Activated T-cell treated with anti-CD3 and anti-CD28 coated beads, Interleukin-2, amount 50 U/mL, for 1 hour (primary cell): ENCODE measurements at places on chromosomes 16 and 17.

- DNase-seq = no peak
Measured at GRCh38 chr17:15917438-15918027, 27.4 kb upstream of the ADORA2B start.

DNA sequence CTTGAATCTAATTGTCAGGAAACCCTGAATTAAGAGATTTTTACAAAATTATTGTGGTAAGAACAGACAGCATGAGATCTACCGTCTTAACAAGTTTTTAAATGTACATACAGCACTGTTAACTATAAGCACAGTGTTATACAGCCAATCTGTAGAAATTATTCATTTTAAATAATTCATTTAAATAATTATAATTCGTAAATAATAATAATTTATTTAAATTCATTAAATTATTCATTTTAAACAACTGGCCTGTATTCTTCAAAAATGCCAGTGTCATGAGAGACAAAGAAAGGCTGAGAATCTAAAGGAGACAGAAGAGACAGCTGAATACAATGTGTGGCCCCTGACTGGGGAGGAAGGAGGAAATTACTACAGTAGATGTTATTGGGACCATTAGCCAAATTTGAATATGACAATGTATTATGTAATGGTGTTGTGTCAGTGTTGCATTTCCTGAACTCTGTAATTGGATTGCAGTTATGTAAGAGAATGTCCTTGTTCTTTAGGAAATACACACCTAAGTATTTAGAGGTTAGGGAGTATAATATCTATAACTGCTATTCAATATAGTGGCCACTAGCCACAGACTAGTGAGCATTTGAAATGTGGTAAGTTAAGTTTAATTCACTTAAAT is 2.3 kb downstream of the RSAD1 start:
- DNase-seq = no peak

DNA sequence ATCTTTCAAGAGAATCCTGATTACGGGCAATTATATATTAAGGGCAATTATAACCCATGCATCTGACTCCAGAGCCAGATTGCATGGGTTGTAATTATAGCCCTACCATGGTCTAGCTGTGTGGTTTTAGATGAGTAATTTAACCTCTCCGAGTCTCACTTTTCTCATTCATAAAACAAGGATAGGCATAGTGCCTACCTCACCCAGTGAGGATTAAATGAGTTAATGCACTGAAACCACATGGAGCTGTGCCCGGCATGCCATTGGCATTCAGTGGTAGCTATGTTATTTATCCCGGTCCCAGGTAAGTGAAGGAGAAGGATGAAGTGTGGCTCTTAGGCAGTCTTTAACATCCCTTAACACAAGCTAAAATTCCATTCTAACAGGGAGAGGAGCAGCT is 6.3 kb downstream of the SNX20 start:
- DNase-seq = no peak

- no peak for DNase-seq
Measured at GRCh38 chr16:86846136-86846535, 267.8 kb downstream of the FOXL1 start.

- DNase-seq = no peak
Measured at GRCh38 chr17:622356-622755, 92.3 kb downstream of the VPS53 start.

DNA sequence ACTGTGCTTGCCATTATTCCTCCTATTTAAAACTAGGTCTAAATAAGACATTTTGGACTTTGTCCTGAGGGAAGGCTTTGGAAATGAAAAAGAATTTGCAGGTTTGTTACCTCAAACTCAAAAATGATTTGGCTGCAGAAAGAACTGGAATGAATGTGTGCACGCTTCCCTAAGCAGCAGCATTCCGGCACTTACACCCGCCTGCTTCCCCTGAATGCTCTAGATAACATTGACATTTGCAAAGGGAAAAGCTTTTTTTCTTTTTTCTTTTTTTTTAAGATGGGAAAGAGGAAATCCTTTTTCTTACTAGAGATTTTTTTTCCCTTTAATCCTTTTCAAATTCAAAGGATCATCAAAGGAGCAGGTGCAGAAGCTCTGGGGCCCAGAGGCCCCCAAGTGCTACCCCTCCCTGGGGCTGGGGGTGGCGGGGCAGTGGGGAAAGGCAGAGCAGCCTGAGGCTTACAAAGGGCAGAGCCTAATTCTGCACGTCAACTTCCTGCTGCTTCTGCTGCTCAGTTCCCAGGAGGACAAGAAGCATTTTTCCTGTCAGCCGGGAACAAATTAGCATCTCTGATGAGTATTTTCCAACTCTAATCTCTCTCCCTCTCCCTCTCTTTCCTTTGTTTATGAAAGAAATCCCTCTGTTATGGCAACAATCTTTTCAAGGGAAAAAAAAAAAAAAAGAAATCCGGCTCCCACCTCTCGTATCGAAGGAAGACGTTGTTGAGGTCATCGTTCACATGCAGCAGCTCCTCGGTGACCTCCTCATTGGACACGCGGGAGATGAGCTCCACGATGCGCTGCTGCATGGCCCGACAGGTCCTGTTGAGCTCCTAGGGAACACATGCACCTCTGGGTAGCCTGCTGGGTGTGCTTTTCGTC is 32.1 kb upstream of the SREBF1 start:
- no peak for DNase-seq

DNA sequence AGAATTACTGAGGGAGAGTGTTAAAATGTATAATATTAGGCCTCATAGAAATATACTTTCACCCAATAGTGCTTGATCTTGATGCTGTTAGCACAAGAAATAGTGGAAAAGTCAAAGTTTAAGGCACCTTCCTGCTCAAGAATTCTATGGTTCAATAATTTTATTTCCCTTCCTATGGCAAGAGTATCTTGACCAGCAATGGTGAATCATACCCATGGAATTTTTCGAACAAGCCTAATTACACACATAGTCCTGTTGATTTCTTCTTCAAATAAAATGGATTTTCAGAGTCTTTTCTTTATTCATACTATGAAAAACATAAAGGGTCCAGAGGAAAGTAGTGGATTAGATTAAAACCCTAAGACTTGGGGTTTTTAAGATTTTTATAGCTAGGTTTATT is 810.6 kb downstream of the CDH11 start:
- DNase-seq = no peak

DNA sequence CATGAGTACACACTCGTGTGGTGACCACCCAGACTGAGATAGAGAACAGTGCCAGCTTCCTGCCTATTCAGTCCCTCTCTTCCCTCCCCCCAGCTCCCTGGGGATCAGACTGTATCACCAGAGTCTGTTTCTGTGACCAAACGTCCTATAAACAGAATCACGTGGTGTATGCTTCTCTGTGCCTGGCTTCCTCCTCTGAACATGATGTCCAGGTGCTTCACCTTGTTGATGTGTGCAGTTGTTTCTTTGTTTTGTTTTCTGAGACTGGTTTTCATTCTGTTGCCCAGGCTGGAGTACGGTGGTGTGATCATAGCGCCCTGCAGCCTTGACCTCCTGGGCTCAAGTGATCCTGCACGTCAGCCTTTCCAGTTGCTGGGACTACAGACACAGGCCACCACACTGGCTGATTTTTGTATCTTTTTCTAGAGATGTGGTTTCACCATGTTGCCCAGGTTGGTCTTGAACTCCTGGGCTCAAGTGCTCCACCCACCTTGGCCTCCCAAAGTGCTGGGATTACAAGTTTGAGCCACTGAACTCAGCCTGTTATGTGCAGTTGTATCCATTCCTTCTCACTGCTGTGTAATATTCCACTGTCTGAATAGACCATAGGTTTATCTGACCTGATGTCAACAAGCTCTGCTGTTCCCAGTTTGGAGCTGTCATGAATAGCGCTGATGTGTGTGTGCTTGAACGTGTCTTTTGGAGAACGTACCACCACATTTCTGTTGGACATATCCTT is 28.9 kb upstream of the PRM1 start:
- no peak for DNase-seq

DNA sequence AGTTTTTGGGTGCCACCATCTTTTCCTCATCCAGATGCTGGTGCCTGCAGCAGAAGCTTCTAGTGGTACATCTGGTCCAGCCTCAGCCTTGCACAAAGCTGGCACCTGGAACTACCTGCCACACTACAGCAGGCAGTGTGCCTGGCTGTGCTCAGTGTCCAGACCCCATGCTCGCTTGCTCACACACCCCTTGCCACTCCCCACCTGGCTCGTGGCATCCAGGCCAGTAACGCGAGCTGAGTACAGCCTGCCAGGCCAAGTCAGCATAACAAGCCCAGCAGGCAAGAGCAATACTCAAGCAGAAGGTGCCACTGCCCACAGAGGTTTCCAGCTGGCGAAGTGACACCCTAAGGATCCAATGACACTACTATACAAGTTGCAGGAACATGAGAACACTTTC is 29.7 kb upstream of the KIF2B start:
- DNase-seq = no peak

- no peak for DNase-seq
Measured at GRCh38 chr16:64412578-64413280, 709.1 kb downstream of the CDH11 start.

GRCh38 chr17:80025140-80025539 is 10.5 kb downstream of the TBC1D16 start:
- DNase-seq = no peak

GRCh38 chr17:17497845-17498520 is 1.8 kb upstream of the RASD1 start:
- no peak for DNase-seq

DNA sequence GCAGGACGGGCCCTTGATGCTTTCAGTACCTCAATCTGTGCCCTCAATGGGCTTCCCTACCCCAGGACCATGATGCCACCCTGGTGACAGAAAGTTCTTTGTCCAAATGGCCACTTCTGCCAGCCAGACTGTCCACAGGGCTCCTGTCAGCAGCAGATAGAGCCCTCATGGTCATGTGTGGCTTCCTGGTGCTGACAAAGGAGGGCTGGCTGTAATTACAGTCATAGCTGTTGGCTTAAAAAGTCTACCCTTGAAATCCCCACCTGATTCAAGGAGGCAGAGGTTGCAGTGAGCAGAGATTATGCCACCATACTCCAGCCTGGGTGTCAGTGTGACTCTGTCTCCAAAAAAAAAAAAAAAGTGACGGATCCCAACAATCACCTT is 3.3 kb downstream of the TRPV2 start:
- no peak for DNase-seq

DNA sequence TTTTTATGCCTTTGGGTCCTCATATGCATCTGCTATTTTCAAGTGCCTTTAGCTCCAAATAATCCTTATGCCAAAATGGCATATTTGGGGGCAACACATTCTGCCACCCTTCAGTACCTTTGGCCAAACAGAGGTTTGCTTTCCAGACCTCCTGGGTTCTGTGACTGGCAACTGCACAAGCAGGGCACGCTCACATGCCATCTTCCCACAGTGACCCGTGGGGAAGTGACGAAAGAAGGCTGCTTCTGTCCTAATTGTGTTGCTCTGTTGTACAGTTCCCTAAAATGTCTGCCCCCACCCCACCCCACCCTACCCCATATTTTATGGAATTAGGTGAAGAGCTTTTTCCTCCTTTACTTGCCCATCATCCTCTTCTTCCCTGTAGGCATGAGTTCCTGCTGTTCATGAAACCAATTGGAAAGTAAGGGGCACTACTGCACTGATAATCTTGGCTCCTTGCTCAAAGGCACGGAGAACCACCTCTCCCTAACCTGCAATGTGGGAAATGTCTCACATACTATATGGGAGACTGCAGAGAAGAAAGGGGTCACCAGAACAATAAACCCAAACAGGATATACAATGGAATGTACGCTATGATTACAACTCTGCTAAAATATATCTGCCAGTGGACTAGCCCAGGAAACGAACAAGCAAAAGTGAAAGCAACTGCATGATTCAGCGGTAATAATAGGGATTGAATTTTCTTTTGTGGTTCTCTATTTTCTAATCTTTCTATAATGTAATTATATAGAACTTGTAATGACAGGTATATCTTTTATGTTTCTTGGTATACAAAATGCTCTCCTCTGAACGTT is 3.3 kb upstream of the SLFN12L start:
- no peak for DNase-seq

DNA sequence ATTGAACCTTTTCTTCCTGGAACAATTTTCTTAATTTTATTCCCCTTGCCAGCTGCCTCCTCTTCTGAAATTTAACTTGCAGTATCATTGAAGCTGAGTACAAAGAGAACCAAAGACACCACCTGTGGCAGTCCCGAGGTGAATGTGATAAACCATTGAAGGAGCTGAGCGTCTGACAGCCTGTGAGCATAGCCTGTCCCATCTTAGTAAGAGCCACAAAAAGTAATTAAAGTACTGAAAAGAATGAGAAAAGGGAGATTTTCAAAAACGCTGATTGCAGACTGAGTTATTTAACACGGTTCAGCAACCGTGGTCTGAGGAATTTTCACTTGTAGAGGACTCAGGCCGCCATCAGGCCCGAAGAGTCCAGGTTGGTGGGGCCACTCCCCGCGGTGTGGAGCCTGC is 27.2 kb upstream of the ST6GALNAC1 start:
- no peak for DNase-seq

DNA sequence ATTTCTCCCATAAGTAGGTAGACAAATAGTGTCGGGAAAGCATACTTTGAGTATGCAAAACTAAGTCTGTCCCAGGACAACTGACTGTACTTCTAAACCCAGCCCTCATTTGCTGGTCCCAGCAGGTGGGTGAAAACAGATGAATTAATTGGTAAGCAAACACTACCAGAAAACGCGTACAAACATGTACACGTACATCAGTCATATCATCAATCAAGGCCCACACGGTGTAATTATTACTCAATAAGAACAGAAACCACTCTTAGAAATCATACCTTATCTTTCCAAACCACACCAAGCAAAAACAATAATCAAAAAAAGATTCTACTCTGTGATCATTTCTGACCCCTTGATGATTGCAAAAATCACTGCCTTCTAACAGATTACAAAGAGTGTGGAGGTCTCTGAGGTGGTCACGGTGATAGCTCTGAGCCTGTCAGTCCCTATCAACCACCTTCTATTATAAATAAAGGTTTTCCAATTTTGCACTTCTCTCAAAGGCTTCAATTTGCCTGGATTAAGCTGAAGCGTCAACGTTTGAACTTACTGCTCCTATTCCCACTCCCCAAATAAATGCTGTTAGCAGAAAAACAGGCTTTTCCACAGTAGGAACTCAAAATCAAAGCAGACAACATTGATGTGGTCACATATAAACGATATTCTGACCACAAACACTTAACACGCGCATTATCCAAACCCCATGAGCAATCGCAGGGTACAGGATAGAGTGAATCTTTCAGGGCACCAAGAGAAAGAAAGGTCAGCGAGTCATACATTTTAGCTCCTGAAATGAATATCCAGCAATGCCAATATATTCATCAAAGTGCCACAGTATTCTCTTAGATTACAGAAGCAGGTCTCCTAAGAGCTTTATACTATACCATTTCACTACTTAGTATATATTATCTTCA is 211.9 kb downstream of the STX8 start:
- no peak for DNase-seq

GRCh38 chr16:5296176-5296575 is 198.6 kb upstream of the EEF2KMT start:
- DNase-seq = no peak

DNA sequence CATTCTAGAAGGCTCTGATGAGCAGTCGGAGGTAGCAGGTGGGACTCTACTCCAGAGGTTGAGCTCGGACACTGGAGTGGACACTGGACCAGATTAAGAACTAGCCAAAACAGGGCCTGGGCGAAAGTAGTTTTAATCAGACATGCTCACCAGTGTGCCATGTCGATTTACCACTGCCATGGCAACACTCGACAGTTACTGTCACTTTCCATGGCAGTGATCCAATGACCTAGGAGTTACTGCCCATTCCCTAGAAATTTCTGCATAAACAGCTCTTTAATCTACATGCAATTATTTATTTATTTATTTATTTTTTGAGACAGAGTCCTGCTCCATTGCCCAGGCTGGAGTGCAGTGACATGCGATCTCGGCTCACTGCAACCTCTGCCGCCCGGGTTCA is 7.2 kb upstream of the METTL9 start:
- no peak for DNase-seq
